GF-D8 (cell line): ENCODE measurements at places on chromosomes 5 and 9.
A peak's percentile ranks its signal among the peaks of the same experiment; 100 is the strongest.

GRCh38 chr5:148403344-148403743 lies 19.6 kb downstream of the FBXO38 start:
- DNase-seq: peak; percentile 68

DNA sequence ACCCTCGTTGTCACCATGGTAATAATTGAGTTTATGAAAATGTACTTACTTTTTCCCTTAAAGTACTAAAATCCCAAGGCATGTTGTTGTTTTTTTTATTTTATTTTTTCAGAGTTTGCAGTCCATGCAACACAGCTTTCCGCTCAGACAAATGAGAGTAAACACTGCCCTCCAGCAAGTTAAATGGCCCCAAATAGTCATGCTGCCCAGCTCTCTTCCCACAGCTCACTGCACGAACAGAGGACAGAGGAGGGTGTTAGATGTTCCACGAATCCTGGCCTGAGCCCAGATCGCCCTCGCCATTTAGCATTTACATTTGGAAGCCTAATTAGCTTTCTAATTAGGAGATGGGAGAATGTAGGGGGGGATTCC lies 1.9 kb downstream of the NIM1K start:
- no peak for DNase-seq

DNA sequence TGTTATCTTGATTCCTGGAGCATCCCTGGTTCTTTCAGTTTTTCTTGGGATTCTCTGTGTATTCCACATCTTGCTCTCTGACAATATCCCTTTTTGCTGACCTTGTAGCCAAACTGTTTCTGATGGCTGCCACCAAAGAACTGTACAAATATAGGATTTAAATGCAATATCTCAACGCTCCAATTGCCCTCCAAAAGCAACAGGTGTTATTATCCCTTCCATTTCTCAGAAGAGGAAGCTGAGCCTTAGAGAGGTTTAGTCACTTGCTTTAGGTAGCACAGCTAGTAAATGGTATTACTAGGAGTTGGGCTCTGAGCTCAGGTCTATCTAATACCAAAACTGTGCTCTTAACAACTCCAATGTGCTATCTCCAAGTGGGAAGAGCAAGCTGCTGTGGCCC lies 24.2 kb upstream of the HAND1 start:
- DNase-seq: no peak

DNA sequence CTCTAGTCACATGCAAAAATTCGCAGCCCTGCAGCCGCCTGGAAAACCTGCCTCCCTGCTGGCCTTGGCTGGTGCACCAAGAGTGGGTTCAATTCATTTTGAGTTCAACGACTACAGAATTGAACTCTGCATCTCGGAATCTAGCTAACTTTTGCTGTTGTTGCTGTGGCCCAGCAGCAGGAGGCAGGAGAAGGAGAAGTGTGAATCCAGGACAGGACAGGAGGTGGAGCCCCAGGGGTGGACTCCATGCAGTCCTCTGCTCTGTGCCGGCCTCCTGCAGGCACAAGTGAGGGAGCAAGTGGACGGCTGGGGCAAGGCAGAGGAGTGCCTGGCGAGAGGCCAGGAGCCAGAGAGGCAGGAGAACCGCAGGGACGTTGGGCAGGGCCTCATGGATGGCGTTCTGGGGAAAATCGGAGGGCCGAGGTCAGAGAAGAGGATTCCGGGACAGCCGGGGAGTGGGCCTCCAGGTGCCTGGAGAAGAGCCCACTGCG lies 214.2 kb downstream of the FANCC start:
- DNase-seq: no peak

GRCh38 chr5:113202746-113203716 lies 226.4 kb downstream of the DCP2 start:
- DNase-seq: no peak

DNA sequence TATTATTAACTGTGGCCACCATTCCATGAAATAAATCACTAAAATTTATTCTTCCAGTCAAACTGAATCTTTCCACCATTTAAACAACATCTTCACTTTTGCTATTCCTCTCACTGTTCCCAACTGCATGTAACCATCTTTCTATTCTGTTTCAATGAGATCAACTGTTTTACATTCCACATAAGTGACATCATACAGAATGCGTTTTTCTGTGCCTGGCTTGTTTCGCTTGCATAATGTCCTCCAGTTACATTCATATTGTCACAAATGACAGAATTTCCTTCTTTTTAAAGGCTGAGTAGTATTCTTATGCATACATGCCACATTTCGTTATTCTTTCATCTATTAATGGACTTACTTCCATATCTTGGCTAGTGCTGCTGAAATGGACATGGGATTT lies 738.2 kb downstream of the SEMA5A start:
- no peak for DNase-seq

DNA sequence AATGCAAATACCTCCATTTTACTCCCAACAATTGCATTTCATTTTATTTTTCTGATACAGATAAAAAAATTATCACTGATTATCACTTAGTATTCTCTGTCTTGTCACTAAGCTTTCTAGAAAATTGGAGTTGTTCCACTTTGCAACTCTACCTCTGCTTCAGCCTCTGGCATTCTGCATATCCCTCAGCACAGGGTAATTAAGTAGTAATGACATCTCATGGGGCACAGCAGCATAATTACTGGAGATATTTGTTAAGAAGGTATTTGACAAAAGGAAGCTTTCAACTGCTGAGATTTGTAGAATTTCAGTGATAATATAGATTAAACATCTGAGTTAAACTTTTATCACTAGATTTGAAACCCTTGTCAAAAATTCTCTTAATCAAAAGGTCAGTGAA lies 446.2 kb downstream of the HTR1A start:
- DNase-seq: no peak
